ENCODE measurements at places on chromosomes 11 and 22.

DNA sequence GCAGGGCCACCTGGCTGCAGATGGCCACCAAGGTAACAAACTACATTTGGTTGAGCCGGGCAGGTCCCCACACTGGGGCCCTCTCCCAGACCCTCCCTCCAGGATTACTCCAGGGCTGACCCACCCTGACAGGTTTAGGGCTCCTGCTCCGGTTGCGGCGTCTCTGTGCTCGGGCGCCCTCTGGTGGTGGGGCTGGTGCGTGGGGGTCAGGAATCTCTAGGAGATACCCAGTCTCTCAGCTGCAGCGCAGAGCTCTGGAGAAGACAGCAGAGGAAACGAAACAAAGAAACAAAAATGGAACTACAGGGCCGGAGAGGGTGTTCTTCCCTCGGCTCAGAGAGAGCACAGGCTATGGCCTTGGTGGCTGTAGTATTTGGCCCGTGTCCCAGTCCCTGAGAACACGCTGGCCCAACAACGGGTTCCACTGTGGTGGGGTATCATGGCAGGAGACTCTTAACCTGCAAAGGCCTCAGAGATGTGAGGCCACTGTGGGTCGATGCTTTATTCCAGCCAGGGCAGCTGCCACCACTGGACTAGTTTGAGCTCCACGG, 2.4 kb downstream of the C11orf96 start:
- DNase-seq, result no peak

- DNase-seq, result no peak
Measured at GRCh38 chr22:47275605-47276449, 513.4 kb downstream of the TBC1D22A start.

- DNase-seq, result no peak
Measured at GRCh38 chr11:92728628-92729027, 240.8 kb upstream of the MTNR1B start.

DNA sequence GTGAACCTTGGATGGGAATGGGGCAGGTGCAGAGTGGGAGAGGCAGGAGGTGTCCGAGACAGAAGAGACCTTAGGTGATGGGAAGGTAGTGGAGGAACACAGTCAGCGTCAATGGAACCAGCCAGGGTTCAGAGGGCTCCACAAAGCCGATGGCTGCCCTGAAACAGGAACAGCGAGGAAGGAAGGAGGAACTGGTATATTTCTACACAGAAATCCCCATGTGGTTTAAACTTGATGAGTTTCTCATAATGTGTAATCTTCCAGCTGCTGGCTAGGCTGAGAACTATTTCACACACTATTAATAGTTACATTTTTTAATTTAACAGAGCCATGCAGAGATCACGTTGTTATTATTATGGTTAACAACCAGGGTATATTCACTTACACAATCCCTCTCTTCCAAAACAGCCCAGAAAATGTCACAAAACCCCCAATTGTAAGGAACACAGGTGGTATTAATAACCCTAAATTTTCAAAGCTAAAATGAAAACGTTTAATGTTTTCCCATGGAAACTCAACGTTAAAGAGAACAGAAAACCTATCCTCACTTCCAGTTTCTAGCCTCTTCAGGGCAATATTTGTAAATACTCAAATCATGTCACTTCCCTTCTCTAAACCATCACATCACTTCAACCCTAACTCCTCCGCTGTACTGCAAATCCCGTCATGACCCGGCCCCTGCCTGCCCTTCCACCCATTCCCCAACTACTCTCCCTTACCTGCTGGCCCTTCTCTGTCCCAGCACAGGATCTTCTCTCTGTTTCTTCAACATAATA, 74.5 kb upstream of the ARFGAP3 start:
- DNase-seq, result no peak

- DNase-seq, result no peak
Measured at GRCh38 chr11:47393163-47394049, 15.0 kb upstream of the SLC39A13 start.

DNA sequence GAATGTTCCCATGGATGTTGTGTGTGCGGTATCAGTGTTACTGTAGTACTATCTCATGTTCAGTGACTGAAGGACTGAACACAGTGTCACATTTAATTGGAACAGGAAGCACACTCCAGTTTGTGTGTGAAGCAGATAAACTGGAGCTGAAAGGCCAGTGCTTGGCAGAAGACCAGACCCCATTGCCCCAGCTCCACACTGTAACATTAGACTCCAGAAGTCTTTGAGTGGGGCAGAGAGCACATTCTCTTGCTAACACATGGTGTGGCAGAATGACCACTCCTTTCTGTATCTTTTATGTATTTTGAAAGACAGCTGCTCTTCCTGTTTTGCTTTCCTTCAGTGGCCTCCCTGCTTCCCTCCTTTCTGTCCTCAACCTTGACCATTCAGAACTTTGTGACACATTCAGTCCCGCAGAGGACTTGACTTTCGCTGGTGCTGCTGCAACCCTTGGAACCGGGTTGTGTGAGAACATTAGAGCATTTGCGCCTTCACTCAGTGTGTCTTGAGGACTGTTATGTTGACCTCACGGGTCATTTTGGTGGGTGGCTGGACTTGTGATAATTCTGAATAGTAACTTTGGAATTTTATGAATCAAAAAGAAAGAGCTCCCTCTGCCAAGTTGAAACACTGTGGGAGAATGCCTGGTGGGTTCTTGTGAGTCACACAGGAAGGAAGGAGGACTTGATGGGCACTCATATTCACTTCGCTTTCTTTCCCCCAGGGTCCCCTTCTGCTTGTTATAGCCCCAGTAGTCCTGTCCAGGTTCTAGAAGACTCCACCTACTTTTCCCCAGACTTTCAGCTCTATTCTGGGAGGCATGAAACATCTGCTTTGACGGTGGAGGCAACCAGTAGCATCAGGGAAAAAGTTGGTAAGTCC, 26.4 kb downstream of the AMOTL1 start:
- peak; percentile 87 for DNase-seq

DNA sequence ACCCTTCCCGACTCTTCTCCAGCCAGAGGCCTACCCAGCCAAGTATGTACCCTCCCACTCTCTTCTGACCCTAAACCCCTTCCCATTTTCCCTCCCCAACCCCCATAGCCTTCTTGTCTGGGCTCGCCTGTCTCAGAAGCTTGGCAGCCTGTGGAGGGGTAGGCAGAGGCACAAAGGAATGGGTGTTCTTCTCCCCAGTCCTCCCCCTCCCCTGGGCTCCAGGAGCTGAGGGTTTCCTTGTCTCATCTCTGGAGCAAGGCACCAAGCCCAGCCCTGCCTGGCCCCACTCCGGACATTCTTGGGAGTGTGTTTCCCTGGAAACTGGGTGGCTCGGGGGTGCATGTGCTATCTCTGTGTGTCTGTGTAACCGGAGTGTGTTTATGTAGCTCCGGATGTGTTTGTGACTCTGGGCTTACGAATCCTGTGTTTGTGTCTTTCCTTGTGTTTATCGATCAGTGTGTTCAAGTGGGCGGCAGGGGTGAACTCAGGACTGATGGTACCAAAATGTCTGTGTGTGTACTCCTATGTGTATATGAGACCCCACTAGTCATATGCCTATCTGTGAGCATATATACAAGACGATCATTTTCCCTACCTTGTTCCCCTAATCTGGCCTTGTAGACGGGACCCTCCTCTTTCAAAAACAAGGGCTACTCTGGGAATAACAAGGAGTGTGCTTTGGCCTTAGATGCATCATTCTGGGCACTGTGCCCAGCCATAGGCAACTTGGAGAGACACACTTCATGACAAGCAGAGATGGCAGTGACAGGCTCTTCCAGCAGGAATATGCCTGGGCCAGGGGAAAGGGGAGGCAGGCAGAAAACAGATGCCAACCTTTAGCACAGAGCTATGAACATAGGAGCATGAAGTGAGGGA, 10.9 kb downstream of the PHLDB1 start:
- no peak for DNase-seq

GRCh38 chr11:59558270-59558643, 46.9 kb downstream of the OR4D9 start:
- no peak for DNase-seq

DNA sequence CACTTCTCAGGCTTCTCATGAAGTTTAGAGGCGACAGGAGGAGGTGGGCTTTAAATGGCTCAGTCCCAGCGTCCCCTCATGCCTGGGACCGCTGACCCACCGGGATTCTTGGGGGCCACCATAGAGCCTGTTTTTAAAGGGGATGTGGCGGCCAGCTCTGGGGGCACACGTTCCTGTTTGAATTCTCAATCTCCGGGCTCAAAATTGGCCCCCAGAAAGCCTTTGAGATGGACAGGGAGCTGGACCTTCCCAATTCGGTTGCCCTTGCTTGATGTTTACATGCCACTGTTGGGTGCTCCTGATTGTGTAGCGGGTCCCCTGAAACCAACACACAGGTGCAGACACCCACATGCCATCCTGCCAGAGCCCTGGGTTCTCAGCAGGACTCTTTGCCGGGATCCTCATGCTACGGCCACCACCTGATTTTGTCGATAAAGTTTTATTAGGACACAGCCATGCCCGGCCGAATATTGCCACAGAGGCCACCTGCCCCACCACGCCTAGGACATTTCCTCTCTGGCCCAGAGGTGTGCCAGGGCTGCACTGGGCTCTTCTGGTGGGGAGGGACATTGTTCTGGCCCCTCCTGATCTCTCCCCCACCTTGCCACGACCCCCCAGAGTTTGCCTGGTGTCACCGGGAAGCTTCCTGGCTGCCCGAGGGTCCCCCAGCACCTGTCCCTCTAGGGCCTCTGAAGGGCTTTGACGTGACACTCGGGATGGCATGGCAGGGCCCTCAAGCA, 71.6 kb downstream of the KCNQ1 start:
- DNase-seq, result no peak

- DNase-seq, result no peak
Measured at GRCh38 chr22:28411125-28411524, 268.5 kb downstream of the TTC28 start.

GRCh38 chr11:69297787-69298266, 3.9 kb downstream of the MYEOV start:
- DNase-seq, result no peak

GRCh38 chr11:2151500-2152257, 9.3 kb downstream of the INS start:
- no peak for DNase-seq

Measured in retinal pigment epithelial cell (primary cell).